Upper lobe of right lung (tissue), 1 donor: ENCODE measurements at places on chromosomes 5 and 9.

DNA sequence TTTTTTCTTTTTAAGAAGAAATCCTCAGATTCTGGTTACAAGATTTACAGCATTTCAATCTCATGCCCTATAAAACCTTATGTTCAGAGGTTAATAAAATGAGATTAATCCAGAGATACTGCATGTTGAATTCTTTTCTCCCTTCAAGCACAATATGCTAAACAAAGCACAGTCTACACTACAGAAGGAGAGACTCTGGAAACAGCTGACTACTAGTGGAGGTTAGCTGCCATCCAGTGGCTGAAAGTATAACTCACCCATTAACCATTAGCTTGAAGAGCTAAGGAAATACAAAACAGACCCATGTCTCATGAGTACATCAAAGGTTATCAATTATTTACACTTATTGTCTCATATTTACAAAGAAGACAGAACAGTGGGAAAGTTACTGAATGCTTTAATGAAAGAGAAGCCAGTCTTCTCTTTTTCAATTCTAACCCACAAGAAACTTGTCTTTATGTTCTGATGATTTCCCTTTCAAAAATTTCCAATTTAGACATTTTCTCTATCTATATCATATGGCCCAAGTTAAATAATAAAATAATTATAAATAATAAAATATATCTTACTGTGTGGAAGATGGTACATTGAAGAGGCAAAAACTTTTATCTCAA is 12.7 kb upstream of the DNAH5 start:
- no peak for DNase-seq

DNA sequence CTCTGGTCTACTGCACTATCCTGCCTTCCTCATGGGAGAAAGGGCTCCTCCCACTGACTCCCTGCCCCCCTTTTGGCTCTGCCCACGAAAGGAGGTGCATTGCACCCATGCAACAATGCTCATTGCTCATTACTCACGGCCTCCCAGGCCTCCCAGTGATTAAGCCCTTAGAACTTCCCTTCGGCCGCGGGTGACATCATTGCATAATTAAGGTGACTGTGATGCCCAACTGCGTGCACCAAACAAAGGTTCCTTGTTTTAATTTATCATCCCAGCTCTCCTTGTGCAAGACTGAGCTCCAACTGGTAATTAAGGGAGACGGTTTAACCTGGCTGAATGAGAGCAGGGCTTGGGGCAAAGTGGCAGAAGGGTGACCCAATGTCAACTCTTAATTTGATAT is 180.4 kb downstream of the GAS1 start:
- no peak for DNase-seq

- DNase-seq, result no peak
Observed at GRCh38 chr9:73022353-73022752, 69.5 kb upstream of the ALDH1A1 start.

DNA sequence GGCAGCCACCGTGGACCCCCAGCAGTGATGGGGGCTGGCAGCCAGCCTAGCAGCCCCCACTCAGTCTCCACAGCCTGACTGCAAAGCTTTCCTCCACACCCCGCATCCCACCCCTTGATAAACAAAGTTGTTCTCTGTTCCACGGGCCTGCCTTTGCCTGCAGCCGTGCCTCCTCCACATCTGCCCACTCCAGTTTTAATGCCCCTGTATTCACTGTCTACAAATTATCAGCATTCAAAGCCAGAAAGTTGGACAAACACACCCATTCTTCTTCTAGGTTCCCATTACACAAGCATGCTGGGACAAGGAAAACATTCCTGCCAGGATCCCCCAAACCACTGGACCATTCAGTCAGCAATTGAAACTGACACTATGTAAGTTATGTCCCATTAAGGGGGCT is 23.0 kb upstream of the NR5A1 start:
- no peak for DNase-seq

- DNase-seq, result no peak
Observed at GRCh38 chr5:8134609-8135008, 265.7 kb downstream of the MTRR start.

DNA sequence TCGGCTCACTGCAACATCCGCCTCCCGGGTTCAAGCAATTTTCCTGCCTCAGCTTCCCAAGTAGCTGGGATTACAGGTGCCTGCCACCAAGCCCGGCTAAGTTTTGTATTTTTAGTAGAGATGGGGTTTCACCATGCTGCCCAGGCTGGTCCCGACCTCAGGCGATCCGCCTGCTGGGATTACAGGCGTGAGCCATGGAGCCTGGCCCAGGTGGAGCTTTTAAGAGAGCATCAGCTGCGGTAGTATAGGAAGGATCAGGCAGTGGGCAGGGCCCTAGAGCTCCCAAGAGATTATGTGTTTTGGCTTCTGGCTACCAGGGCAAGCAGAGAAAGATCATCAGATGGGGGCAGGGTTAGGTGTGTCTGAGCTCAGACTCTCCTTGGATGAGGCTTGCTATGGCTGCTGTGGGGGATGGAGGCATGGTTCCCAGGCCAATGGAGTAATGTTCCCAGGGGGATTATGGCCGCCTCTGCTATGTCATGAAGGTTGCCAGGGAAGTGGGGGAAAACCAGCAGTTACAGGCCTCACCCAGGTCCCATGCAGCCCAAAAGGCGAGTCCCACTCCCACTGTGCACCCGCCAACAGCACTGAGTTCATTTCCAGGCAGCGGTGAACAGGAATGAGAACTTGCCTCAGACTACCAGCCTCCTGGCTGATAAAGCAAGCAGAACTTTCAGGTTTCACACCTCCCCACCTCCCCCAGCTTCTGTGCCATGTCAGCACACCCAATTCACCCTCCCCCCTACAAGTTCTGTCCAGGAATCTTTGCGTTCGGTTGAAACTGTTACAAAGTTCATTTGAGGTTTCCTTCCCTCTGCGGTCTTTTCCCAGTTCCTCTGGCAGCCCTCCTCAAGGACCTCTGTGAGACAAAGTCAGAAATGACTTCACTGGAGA is 507.6 kb downstream of the SPATA31D1 start:
- DNase-seq, result no peak

- no peak for DNase-seq
Observed at GRCh38 chr5:22928821-22929482, 75.8 kb upstream of the CDH12 start.

DNA sequence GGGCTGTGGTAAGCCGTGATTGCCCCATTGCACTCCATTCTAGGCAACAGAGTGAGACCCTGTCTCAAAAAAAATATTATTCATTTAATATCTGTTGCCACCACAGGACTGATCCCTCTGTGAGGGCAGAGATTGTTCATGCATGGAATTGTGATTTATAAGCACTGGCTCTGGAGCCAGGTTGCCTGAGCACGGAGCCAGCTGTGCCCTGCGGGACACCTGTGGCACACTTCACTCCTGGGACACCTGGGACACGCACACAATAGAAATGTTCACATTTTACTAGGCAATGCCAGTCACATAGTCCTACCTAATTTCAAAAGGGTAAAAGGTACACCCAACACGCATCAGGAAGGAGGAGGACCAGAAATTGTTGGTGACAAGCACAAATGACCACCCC is 83.0 kb upstream of the GABRP start:
- DNase-seq, result no peak

GRCh38 chr5:10018201-10019069 is 231.3 kb downstream of the ATPSCKMT start:
- no peak for DNase-seq

- no peak for DNase-seq
Observed at GRCh38 chr9:124122321-124122720, 110.8 kb downstream of the LHX2 start.

DNA sequence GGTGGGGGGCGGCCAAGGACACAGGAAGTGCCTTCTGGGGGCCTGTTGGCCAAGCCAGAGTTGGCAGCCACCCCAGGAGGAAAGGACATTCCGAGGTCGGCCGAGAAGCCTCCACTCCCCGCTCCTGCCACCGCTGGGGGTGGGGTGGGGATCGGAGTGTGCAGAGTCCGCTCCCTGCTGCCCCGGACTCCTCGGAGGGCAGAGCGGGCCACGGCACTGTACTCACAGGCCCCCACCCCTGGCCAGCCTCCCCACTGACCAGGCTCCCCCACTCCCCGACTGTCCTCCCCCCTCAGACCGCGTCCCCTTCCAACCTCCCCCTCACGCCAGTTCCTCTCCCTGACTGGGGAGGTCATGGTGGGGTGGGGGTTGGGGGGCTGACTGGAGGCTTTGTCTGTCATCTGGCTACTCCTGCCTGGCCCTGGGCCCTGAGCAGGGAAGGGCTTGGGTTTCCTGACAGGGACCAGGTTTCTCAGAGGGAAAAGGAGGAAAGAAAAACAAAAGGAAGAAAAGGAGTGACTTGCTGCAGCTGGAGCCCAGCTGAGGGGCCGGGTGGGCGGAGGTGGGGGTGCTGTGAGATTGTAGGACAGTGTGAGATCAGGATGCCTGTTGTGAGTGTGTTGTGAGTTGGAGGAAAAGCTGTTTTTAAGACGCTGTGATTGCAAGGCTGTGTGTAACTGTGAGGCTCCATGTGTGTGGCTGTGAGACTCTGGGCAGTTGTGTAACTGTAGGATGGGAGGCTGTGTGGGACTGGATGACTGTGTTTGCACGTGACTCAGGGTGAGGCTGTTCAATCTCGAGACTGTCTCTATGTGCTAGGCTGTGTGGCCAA is 29.7 kb downstream of the CNTFR start:
- no peak for DNase-seq

DNA sequence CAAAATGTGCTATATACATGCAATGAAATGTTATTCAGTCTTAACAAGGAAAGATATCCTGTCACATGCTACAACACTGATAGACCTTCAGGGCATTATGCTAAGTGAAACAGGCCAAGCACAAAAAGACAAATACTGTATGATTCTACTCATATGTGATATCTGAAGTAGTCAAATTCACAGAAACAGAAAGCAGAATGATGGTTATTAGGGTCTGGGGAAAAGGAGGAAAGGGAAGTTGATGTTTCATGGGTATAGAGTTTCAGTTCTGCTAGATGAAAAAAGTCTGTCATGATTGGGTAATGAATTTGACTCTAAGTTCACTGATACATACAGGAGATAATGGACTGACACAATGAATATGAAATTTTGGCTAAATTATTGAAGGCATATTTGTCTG is 11.2 kb upstream of the RIC1 start:
- DNase-seq, result no peak

- no peak for DNase-seq
Observed at GRCh38 chr9:69391946-69392345, 66.9 kb downstream of the ENTREP1 start.
